ENCODE measurements at places on chromosomes 11 and 22.
A peak's percentile ranks its signal among the peaks of the same experiment; 100 is the strongest.

- DNase-seq = no peak
These were observed 5.0 kb downstream of the ASCL2 start for GRCh38 chr11:2265396-2265795.

- DNase-seq = no peak
These were observed 67.8 kb upstream of the CSNK2A3 start for GRCh38 chr11:11420899-11421285.

DNA sequence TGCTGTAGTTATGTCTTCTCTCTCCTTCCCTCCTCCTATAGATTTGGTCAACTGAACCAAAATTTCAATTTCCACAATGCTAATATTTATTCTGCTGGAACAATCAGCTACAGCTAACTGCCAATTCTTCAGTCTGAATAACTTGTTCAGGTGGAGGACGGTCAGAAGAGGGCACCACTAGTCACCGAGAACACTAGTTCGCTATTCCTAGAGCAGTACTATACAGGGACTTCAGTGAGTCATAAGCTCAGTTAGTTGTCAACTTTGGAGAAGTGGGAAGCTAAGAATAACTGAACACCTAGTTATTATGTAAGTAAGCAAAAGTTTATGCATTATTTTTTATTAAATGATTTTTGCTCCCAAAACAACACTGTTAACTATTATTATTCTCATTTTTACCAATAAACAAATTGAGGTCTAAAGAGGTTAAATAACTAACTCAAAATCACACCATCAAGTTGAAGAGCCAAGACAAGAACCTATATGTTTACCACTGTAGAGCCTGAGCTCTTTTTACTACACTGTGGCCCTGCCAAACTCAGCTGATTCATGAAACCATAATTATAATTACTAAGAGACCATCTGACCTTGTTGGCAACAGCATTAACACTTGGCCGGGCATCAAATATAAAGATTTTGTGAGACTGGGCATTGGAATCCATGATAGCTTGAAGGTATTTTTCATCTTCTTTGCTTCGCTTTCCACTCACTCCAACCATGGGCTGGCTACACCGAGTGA is 59.0 kb downstream of the CEP57 start:
- DNase-seq = no peak

DNA sequence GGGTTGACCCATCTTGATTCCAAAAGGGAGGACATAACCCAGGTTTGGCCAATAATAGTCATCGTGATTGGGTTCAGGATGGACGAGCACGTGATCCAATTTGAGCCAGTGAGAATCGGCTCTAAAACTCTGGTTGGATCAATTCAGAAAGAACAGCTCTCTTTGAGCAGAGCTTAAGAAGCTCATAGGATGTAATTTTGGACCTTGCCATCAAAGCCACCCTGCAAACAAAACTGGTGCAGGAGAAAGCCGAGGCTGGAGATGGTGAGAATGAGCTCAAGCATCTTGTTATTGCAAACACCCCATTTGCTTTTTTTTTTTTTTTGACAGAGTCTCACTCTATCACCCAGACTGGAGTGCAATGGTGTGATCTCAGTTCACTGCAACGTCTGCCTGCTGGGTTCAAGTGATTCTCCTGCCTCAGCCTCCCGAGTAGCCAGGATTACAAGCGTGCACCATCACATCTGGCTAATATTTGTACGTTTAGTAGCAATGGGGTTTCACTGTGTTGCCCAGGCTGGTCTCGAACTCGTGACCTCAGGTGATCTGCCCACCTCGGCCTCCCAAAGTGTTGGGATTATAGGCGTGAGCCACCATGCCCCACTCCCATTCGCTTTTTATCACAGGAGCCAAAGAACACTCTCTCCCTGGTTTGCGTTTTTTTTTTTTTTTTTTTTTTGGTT is 13.8 kb upstream of the MIAT start:
- DNase-seq = no peak

DNA sequence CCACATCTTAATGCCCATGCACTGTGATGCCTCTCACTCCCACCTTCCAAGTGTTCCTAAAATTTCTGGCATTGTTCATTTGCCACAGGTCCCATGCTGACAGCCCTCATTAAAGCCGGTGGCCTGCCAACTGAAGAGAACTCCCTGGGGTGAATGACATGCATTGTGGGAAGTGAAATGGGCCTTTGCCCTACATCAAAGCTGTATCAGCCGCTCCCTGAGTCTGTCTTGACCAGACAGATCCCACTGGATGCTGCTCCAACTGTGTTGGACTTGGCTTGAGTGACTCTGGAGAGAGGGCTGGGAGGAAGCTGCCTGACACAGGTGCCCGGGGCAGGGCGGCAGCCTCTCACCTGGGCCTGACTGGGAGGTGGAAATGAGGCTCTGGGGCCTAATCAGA is 8.8 kb upstream of the SEC14L4 start:
- no peak for DNase-seq

GRCh38 chr11:19723572-19724342 is 11.1 kb downstream of the NAV2 start:
- no peak for DNase-seq

- no peak for DNase-seq
These were observed 42.9 kb downstream of the MRTFA start for GRCh38 chr22:40593460-40594273.

GRCh38 chr11:86459682-86460460 is 85.2 kb downstream of the CCDC81 start:
- no peak for DNase-seq

DNA sequence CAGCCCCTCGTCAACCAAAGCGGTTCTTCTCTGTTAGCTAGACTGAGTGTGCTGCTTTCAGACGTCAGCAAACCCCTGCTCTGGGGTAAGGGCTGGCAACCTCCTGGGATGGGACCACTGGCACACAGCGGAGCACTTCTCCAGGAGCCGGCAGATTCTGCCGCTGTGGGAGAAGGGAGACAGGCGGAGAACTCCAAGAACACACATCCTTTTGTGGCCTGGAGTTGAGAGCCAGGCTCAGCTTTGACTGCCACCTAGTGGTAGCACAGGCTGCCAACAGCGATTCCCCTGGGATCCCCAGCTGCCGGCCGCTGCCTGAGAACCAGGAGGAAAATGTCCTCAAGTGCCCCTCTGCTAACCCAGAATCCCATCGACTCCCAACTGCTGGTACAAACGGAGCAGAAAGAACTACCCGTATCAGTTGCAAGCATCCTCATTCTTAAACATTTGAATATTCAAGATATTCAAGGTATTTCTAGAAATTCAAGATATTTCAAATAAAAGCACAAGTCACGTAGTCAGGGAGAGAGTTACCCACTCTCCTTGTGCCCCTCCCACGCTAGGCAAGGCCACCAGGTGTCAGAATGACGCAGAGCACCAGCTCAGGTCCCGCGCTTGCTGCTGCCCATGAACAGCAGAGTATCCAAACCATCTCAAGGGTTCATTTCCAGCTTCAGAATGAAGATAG is 4.9 kb downstream of the LTO1 start:
- peak; percentile 51 for DNase-seq

DNA sequence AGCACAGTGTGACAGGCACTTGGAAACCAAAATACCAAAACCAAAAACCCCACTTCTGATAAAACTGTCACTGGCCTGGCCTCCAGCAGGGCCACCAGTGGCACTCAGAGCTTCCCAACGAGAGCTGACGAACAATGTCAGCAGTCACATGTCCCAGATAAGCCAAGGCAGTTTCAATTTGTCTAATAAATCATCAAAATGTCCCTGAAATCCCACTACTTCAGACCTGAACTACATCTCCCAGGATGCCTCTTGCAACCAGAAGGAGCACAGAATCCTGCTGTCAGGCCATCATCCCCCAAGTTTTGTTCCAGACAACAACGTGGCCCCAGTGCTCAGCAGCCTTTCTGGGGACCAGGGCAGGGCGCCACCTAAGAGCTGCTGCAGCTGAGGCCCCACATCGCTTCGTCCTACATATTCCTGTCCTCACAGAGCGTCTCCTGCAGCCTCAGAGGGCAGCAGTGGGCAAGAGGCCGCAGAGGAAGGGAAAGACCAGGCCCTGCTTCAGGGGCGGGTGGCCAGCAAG is 25.1 kb downstream of the LRFN4 start:
- DNase-seq = no peak

- no peak for DNase-seq
These were observed 23.6 kb downstream of the SLC5A12 start for GRCh38 chr11:26698224-26698623.

DNA sequence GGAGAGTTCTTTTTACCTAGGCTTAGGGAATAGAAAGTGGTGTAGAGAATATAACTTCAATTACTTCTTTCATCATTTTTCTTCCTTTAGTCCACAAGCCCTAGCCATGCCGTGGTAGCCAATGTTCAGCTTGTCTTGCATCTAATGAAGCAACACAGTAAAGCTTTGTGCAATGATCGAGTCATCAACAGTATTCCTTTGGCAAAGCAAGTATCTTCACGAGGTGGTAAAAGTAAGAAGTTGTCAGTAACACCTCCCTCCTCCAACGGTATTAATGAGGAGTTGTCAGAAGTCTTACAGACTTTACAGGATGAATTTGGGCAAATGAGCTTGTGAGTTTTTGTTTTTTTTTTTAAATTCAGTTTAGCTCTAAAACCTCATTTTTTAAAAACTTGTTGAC is 37.4 kb downstream of the CEP57 start:
- DNase-seq = no peak

GRCh38 chr11:82792822-82793569 is 59.3 kb upstream of the FAM181B start:
- DNase-seq = no peak

GRCh38 chr11:47326198-47326597 is 26.3 kb downstream of the MYBPC3 start:
- DNase-seq = no peak

DNA sequence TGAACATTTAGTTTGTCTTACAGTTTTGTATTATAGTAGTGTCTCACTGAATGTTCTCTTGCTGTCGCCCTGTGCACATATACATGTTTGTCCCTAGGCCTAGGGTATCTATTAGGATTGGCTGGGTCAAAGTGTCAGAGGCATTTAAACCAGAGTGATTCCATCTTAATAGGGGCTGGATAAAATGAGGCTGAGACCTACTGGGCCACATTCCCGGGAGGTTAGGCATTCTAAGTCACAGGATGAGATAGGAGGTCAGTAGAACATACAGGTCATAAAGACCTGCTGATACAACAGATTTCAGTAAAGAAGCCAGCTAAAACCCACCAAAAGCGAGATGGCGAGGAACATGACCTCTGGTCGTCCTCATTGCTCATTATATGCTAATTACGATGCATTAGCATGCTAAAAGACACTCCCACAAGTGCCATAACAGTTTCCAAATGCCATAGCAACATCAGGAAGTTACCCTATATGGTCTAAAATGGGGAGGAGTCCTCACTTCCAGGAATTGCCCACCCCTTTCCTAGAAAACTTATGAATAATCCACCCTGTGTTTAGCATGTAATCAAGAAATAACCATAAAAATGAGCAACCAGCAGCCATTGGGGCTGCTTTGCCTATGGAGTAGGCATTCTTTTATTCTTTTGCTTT is 82.6 kb downstream of the LDLRAD3 start:
- DNase-seq = no peak

- no peak for DNase-seq
These were observed 42.5 kb downstream of the GALNT18 start for GRCh38 chr11:11579012-11579988.

GRCh38 chr11:40393511-40393910 is 1065.9 kb downstream of the LRRC4C start:
- DNase-seq = no peak

DNA sequence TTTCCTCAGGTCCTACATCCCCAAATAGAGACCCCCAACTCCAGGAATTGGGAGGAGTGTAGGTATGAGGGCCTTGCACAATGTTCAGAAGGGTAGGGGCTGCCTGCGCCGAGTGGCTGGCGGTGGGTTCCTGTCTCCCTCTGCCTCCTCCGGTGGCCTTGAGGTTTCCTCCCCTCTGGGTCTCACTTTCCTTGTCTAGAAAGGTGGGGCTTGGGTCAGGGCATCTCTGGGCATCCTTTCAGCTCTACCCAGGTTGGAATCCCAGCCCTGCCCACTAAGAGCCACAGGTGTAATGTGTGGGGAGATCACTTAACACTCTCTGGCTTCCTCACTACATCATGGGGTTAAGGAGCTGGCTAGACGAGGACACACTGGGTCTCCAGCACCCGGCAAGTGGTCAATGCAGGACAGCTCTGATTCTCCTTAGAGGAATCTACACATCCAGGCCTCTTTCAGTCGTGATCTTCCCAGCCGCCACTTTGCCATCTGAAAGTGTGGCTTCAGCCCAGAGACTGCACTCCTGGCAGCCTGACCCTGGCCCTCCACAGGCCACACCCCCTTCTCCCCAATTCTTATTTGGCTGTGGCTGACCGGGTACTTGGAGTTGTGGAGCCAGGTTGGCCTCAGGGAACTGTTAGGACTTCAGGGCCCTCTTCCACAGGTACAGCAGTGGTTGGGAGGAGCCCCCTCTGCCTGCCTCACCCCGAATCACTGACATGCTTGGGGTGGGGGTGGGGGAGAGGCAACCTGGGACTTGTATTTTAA is 22.1 kb downstream of the PRDM11 start:
- DNase-seq = no peak

DNA sequence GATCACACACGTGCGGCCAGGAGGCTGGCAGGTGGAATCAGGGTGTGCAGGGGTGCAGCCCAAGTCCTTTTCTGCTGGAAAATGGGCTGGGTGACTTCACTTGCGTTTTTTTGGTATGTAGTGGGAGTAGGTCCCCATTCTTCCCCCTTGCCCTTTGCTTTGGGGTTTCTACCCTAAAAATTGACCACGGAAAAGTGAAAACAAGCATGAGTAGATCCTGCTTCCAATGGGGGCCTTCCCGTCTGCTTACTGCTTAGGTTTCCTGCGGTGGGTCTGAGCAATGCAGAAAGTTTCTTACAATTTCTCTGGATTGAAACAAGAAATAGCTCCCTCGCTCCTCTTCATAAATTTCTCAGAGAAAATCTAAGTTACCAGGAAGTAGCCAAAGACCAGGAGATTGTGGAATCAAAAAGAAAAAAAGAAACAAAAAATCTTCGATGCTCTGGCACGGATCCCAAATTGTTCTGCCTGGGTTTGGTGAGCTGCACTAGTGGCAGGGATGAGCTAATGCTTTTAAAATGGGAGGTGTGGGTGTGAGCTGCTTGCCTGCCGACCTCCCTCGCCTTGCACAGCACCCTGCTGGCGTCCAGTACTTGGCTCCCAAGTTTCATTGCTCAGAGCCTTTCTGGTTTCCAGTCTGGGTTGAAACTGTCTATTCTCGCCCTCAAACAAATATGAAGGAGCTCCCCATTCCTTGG is 2.4 kb downstream of the TIMP3 start:
- DNase-seq = no peak

DNA sequence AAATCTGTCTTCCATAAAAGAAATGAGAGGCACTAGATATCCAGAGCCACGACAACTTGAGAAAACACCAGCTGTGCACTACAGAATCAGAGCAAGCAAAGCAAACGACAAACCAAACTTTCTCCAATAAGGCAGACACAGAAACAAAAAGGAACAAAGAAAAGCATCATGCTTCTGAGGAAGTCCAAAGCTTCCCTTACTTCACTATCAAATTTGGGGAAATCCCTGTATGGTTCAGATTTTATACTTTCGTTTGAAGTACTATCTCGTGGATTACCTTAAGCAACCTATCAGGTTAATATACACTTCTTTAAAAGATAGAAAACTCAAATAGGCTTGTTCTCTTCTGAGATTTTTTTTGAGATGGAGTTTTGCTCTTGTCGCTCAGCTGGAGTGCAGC is 27.7 kb downstream of the ALG9 start:
- no peak for DNase-seq

Data from effector CD4-positive, alpha-beta T cell (primary cell).